K562 (cell line): ENCODE measurements at places on chromosomes 7 and 10. TPM values are rescaled to one million over a fixed set of nuclear protein-coding genes. Genes with fewer than 3 reads are reported as not detected.

The SP4 gene
- 4.9 and 5.8 TPM in 2 replicates for total RNA-seq

- no peak for DNase-seq
- H3K4me1 ChIP-seq = peaks cover 31% of the 10 kb centered on the region
- no peak overlapping the region for H3K27ac ChIP-seq
- no peak overlapping the region for H3K4me3 ChIP-seq
Observed at GRCh38 chr7:149498811-149499210, 1.2 kb upstream of the ZNF746 start.

GRCh38 chr7:137006293-137006692 is 137.8 kb downstream of the CHRM2 start:
- H3K4me3 ChIP-seq = no peak overlapping the region
- H3K27ac ChIP-seq = no peak overlapping the region
- no peaks in the 10 kb centered on the region for H3K27me3 ChIP-seq
- no peak for DNase-seq

DNA sequence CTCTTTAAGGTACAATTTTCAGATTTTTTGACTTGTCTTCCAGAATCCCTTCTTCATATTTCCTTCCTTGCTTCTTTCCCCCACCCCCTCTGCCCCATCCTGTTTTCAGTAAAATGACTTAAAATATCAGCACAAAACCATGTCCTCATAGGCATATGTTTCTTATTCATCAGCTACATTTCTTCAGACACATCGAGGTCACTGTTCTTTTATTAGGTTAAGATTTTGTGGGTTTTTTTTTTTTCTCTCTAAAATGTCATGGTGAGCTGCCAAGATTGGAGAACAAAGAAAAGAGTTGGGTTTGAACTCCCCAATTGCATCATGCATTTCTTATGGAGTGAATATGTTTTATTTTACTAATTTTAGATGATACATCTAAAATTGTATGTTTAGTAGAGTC is 35.8 kb downstream of the LAMB4 start:
- peaks cover 21% of the 10 kb centered on the region for H3K4me1 ChIP-seq
- H3K36me3 ChIP-seq = no peaks in the 10 kb centered on the region
- no peak overlapping the region for H3K4me3 ChIP-seq
- H3K27ac ChIP-seq = no peak overlapping the region
- DNase-seq = no peak
- H3K27me3 ChIP-seq = no peaks in the 10 kb centered on the region

- H3K27ac ChIP-seq = no peak overlapping the region
- H3K36me3 ChIP-seq = no peaks in the 10 kb centered on the region
- DNase-seq = no peak
Observed at GRCh38 chr7:46291601-46292150, 370.6 kb upstream of the IGFBP3 start.

DNA sequence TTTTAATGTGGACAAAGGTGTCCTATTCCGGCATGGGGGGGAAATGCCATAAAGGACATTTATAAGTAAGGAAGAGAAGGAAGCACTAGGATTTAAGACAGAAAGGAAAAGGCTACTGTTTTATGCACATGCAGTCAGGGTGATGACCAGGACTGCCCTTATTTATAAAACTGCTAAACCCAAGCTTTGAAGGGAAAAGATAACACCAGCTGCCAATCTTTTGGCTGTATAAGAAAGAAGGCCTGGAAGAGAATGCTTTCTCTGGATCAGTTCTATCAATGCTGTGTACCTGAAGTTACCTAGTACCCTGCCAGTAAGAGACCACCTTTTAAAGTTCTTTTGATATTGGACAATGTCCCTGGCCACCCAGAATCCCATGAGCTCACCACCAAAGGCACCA is 59.2 kb downstream of the MINDY3 start:
- no peak for DNase-seq
- H3K36me3 ChIP-seq = peaks cover 34% of the 10 kb centered on the region
- no peak overlapping the region for H3K4me3 ChIP-seq
- no peaks in the 10 kb centered on the region for H3K27me3 ChIP-seq
- peak overlapping the region; percentile 77 for H3K27ac ChIP-seq
- peaks cover 2% of the 10 kb centered on the region; the same call in 1 of the 2 replicates for H3K4me1 ChIP-seq

- DNase-seq = peak; percentile 16
- H3K4me3 ChIP-seq = no peak overlapping the region
- H3K4me1 ChIP-seq = no peaks in the 10 kb centered on the region
- no peaks in the 10 kb centered on the region for H3K27me3 ChIP-seq
- no peaks in the 10 kb centered on the region for H3K36me3 ChIP-seq
Observed at GRCh38 chr10:15898046-15898445, 37.7 kb upstream of the MINDY3 start.

GRCh38 chr10:3946234-3947229 is 161.5 kb upstream of the KLF6 start:
- no peaks in the 10 kb centered on the region for H3K27me3 ChIP-seq
- H3K27ac ChIP-seq = no peak overlapping the region
- no peak overlapping the region for H3K4me3 ChIP-seq
- no peaks in the 10 kb centered on the region for H3K36me3 ChIP-seq
- no peak for DNase-seq
- peaks cover 3% of the 10 kb centered on the region for H3K4me1 ChIP-seq

The INHBA gene
- total RNA-seq = 0.02 TPM in 2 replicates

DNA sequence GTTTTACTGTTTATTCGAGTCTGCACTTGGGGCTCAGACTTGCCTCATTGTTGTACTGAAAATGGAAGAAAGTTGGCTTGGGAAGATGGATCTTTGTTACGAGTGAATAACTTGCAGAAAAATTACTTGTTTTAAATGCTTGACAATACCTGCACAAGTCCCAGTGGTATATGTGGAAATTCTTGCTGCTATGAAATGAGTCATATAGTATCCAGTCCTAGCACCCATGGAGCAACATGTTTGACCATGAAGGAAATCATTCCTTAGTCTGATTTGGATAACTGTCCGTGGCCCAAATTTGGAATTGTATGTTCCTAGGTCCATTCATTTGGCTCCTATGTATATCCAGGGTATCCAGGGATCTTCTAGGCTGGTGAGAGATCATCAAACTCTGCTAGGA is 1096.8 kb downstream of the KCNMA1 start:
- DNase-seq = no peak
- H3K27ac ChIP-seq = no peak overlapping the region
- H3K27me3 ChIP-seq = no peaks in the 10 kb centered on the region
- no peaks in the 10 kb centered on the region for H3K4me1 ChIP-seq

The CTAGE8 gene
- total RNA-seq = 0.11 TPM in 1 of 2 replicates, not detected in the other

GRCh38 chr10:84075226-84076046 is 63.9 kb upstream of the GHITM start:
- no peaks in the 10 kb centered on the region for H3K27me3 ChIP-seq
- DNase-seq = no peak
- H3K27ac ChIP-seq = no peak overlapping the region
- no peaks in the 10 kb centered on the region for H3K36me3 ChIP-seq
